ENCODE measurements at places on chromosomes 2 and 18.

GRCh38 chr18:51029378-51029693, 677 bp upstream of the SMAD4 start:
- DNase-seq = no peak

DNA sequence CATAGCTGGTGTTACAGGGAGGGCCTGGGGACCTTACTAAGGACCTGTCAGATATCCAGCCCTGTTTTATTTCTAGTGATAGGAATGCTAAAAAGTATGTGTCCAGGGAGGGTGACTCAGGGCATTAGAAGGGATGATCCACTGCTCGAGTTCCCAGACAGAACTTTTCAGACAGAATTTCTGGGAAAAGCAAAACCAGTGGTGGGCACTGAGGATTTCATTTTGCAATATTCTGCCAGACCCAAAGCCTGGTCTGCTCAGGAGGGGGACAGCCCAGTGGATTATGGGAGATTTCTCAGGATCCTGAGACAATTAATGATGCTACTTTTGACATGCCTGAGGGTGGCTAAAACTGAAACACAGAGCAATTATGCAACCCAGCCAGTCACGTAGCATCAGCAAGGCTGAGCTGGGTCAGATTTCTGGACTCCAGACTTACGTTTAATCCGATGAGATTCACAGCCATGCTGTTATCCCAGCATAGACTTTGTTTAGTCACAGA, 4.7 kb upstream of the KCNE4 start:
- no peak for DNase-seq

- no peak for DNase-seq
Observed at GRCh38 chr2:113220970-113221708, 47.4 kb downstream of the PSD4 start.

DNA sequence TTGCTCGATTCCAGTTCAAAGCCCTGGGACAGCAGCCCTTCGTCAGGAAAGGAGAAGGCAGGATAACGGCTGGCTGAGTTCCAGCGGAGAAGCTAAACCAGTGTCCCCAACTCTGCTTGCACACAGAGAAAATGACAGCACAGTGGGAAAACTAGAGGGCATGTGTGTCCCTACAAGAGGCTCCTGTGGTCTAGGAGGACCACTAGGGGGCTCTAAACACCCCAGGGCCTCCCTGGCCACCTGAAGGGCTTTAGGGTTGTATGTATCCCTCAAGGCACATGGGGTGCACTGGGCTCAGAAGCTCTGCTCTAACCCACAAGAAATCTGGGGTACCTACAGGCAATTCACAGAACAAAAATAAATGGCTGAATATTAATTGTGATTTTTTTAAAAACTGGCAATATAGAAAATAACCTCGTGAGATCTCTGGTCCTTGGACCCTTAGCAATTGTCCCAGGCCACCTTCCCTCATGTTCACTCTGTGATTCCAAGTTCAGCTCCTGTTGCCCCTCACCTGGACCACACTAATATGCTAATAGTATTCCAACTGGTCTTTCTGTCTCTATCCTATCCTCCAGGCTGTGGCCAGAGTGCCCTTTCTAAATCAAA, 17.5 kb downstream of the STAT1 start:
- no peak for DNase-seq

DNA sequence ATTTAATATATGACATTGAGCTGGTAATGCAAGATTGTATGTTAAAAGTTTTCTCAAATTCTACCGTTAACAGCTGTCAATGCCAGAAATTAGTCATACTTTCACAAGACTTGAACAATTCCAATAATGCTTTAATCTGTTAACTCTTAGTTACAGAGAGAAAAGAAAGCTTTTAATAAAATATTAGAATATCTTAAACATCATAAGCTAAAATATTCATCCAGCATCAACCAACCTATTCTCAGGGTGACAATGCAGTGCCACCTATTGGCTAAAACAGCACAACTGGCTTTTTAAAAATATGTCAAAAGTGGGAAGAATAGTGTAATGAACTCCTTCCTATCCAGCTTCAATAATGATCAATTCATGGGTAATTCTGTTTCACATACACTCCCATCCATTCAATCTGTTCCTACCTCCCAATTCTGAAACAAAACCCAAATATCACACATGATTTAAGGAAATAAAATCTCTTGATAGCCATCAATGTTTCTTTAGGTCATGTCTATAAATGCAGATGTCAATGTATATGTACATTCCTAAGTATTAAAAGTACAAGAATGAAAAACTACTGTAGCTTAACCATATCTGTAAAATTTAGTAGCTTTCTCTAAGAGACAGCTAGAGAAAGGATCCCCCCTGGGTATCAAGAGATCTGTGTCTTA, 79.8 kb upstream of the CCDC141 start:
- DNase-seq = no peak

DNA sequence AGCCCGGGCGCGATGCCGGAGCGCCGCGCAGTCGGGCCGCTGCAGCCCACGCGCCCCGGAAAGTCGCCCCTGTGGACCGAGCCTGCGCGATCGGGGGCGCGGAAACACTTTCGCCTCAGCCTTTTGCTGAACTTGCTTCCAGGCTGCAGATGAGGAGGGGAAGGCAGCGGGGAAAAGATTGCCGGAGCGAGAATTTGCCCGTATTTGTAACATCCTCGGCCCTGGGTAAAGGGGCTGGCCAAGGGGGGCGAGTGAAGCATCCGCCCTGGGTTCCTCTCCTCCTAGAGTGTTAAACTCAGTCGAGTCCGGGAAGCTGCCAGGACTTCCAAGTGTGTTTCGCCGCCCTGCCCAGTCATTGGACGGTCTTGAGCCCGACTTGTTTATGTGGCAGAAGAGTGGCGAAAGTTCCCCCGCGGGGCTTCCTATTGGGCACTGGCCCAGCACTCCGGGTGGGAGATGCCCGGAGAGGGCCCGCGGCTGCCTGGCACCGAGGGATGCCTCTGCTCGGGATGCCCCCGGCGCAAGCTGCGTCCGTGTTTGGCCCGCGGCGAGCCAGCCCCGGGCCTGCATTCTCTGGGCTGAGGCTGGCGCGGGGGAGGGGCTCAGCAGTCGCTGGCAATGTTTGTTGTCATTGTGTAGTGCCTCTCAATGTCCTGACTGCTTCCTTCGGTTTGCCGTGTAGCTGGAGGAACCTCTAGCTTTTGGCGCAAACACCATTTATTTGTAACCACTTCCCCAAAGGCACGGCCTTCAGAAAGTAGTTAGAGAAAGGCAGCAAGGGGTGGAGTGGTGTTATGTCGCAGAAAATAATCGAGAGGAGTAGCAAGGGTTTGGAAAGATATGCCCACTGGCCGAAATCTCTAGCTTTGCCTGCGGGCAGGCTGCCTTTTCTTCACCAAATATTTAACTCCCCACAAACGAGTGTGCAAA, 1.1 kb downstream of the CYBRD1 start:
- no peak for DNase-seq

GRCh38 chr2:95068256-95068655, 42.7 kb downstream of the MAL start:
- no peak for DNase-seq

GRCh38 chr2:66925128-66925527, 472.0 kb upstream of the ETAA1 start:
- no peak for DNase-seq

DNA sequence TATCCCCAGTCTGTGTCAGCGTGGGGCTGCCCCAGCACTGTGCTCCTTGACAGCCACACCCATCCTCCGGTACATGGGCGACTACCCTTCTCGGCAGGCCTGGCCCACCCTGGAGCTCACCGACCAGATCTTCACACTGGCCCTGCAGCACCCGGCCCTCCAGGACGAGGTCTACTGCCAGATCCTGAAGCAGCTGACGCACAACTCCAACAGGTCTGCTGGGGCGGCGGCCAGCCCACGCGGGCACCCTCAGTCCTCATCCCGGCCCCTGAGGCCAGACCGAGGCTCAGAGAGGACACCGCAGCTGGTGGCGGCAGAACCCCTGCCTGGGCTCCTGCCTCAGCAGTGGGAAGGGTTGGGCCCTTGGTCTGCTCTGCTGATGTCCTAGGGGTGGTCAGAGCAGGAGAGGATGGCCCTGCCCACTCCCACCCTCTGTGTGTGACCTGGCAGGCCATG, 14.4 kb upstream of the GPR17 start:
- DNase-seq = no peak

DNA sequence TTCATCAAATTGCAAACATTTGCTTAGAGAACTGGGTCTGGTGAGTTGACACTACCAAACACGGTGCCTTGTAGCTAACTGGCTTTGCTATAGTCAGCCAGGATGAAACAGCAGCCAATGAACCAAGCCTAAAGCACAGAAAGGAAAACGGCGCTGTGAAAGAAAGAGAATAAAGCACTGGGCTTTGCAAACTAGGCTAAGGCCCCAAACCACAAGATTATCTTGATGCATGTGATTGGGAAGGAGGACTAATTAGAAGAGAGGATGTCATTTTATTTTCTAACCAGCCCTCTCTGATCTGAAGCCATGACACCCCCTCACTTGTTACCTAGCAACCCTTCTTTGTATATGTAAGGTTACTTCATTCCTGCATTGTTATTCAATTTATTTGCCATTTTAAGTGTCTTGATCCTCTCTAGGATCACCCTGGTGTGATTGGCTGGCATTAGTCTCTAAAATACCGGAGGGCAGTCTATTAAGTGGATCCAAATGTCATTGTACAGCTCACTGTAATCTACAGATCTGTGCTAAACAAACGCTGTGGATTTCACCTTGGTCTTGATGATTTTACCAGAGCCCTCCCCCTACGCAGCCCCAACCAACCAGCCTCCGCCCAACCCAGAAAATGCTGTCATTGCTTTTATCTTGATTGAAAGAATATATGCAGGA, 395.4 kb upstream of the ACVR2A start:
- DNase-seq = no peak

- no peak for DNase-seq
Observed at GRCh38 chr2:58636872-58637271, 395.7 kb upstream of the FANCL start.

DNA sequence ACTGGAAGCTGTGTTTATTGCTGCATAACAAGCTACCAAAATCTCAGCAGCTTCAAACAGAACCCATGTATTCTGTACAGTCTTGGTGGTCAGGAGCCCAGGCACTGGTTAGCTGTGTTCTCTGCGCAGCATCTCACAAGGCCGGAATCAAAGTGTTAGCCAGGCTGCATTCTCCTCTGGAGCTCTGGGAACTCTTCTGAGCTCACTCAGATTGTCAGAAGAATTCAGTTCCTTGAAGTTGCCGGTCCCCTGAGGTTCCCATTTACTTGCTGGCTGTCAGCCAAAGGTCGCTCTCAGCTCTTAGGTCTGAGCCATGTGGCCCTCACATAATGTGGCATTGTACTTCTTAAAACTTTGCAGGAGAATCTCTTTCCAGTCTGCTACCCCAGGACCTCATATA, 123.6 kb upstream of the SMIM21 start:
- no peak for DNase-seq

GRCh38 chr2:36740061-36740460, 43.6 kb downstream of the VIT start:
- DNase-seq = no peak

DNA sequence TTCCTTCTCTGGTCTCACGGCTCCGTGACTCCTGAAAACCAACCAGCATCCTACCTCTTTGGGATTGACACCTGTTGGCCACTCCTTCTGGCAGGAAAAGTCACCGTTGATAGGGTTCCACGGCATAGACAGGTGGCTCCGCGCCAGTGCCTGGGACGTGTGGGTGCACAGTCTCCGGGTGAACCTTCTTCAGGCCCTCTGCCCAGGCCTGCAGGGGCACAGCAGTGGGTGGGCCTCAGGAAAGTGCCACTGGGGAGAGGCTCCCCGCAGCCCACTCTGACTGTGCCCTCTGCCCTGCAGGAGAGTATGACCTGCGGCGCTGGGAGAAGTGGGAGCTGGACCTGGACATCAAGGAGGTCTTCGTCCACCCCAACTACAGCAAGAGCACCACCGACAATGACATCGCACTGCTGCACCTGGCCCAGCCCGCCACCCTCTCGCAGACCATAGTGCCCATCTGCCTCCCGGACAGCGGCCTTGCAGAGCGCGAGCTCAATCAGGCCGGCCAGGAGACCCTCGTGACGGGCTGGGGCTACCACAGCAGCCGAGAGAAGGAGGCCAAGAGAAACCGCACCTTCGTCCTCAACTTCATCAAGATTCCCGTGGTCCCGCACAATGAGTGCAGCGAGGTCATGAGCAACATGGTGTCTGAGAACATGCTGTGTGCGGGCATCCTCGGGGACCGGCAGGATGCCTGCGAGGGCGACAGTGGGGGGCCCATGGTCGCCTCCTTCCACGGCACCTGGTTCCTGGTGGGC, 10.0 kb downstream of the PROC start:
- DNase-seq = no peak

- no peak for DNase-seq
Observed at GRCh38 chr2:170464268-170464667, 250.9 kb upstream of the SP5 start.

DNA sequence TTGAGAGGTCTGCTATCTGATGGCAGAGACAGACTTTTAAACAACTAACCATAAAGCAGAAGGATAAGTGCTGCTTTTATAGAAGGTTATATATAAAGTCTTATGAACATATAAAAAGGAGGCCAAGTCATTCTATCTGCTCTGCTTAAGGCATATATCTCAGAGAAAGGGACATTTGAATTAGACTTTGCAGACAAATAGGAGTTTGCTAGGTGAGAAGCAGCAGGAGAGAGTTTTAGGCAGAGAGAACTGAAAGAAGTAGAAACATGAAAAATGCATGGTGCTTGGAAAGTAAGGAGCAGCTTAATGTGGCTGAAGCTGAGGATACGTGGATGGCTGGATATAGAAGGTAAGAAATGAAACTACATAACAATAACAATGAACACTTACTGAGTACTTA, 65.4 kb downstream of the LYPD1 start:
- no peak for DNase-seq

DNA sequence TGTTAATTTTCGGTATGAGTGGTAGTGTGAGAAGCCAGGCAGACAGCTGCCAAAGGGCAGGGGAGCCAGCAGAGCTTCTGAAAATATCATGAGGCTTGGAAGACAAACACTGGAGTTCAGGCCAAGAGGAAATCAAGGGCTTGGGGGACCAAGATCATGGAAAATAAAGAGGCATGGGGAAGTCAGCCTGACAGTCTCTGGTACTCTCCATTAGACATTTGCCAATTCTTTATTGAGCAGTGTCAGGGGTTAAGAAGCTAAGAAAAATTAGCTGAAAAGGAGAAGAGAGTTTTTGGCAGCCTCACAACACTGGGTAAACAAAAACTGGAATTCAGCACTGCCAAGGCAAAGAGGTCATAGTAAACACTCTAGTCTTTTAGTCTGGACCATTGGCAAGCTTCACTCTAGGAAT, 612.7 kb downstream of the EPHA4 start:
- no peak for DNase-seq

- DNase-seq = no peak
Observed at GRCh38 chr2:64661741-64662169, 8.0 kb upstream of the SERTAD2 start.

- DNase-seq = no peak
Observed at GRCh38 chr2:88167740-88168139, 2.4 kb upstream of the THNSL2 start.
